Uterine smooth muscle cell (primary cell): ENCODE measurements at places on chromosomes 3 and 15. TPM values are rescaled to one million over a fixed set of nuclear protein-coding genes. Genes with fewer than 3 reads are reported as not detected.

Gene PLXND1
- total RNA-seq: 56.2 and 66.1 TPM in 2 replicates

Gene CELSR3
- 0.89 and 1.00 TPM in 2 replicates for total RNA-seq

Gene CCR5
- 0.11 TPM in 1 of 2 replicates, not detected in the other for total RNA-seq

Gene LXN
- total RNA-seq: 196 and 234 TPM in 2 replicates

Gene RABL3
- 22.7 and 33.1 TPM in 2 replicates for total RNA-seq

Gene PFKFB4
- total RNA-seq: 9.2 and 14.4 TPM in 2 replicates

Gene MIX23
- 31.7 and 48.6 TPM in 2 replicates for total RNA-seq
